HEK293T (cell line): ENCODE measurements at places on chromosomes 1 and 21.

GRCh38 chr1:55707196-55707595 is 492.0 kb upstream of the USP24 start:
- DNase-seq: no peak

DNA sequence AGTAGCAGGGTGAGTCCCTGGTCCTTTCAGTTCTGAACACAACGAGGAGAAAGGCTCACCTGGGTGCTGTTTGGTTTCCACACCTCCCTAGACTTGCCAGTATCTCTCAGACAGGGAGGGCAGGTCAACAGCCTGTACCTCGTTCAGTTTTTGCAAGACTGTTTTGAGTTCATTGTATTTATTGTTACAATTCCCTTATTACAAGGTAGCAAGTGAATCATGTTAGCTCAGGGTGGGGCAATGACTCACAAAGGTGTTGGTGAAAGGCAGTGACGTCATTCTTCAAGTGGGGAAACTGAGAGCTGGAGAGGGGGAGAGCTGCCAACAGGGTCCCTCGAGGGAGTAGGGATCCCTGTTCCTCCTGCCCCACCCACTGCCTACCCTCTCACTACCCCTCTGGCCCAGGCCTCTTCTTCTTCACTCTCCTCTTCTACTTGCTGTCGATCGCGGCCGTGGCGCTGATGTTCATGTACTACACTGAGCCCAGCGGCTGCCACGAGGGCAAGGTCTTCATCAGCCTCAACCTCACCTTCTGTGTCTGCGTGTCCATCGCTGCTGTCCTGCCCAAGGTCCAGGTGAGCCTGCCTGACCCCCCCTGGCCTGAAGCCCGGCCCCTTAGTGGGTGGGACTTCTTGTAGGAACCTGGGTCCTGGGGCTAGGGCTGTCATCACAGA is 13.4 kb downstream of the SERINC2 start:
- DNase-seq: no peak

DNA sequence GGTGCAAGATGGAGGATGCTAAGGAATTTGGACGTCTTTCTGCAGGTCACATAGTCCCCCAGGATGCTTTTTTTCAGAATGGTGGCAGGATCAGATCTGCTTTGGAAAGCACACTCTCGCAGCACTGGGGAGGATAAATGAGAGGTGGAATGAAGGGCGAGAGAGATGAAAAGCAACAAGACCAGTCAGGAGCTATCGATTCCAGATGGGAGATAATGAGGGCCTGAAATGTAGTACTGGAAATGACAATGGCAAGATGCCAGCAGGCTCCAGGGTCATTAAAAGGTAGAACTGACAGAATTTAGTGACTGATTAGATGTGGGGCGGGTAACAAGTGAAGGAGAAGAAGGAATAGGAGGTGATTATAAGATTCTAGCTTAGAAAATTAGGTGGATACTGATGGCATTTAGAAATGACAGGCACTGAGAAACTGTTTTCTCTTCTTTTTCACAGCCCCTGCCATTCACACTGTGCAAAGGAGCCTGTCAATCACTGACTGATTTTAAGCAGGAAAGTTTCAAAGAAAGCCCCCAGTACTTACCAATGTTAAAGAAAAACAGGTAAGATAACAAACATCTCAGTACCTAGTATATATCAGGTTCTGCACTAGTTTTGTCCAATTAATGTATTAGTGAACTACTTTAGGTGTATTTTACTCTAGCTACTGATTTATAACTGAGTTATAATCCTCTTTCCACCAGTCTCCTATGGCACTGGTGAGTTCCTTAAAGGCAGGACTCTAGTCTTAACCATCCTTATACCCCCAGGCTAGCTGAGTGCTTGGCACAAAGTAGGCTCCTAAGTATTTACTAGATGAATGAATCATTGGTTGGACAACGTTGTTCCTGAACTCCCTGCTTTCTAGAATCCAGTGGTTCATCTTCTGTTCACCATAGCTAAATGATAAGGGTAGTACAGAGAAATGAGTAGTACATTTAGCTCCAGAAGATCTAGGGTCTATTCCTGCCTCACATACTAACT is 9.2 kb downstream of the PIGM start:
- no peak for DNase-seq

DNA sequence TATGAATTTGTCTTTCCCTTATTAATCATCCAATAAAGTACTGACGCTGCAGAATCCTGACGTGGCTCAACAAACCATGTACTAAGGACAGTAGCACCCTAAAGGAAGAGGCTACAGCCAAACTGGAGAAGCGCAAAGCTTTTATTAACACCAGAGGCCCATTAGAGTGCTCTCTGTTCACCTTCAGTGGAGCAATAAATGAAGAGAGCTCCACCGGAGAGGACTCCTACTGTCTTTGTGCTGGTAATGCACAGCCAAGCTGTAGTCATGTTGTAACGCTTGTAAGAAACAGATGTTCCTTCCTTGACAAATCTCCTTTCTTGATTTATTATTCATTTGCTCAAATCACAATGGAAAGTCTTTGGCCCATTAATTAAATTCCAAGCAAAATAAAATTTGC is 220.7 kb upstream of the RRP15 start:
- DNase-seq: no peak

DNA sequence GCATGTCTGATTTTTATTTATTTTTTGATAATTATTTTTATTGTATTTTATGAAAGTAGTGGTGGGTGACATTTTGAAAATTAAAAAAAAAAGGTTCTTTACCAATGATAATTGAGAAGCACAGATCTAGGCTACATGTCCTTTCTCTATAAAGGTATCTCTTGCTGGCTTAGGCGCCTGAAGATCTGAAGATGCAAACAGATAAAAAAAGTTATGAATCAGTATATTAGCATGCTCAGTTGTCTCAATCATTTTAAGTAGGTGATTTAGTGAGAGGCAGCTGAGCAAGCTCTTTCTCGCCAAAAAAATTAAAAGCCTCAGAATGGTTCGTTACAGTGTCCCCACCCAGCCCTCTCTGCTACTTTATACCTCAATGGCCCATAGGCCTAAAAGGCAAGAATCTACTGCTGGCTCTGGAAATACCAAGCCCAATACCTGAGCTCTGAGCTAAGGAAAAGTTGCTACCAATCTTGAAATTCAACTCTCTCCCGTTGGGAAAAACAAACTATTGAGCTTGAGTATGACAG is 42.2 kb upstream of the DPT start:
- no peak for DNase-seq

DNA sequence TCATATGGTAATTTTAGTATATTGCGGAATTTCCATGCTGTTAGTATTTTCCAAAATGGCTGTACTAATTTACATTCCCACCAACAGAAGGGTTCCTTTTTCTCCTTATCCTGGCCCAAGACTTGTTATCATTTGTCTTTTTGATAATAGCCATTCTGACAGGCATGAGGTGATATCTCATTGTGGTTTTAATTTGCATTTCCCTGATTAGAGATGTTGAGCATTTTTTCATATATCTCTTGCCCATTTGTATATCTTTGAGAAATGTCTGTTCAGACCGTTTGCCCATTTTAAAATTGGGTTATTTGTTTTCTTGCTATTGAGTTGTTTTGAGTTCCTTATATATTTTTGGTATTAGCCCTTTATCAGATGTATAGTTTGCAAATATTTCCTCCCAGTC is 14.0 kb downstream of the CAPZA1 start:
- DNase-seq: no peak

DNA sequence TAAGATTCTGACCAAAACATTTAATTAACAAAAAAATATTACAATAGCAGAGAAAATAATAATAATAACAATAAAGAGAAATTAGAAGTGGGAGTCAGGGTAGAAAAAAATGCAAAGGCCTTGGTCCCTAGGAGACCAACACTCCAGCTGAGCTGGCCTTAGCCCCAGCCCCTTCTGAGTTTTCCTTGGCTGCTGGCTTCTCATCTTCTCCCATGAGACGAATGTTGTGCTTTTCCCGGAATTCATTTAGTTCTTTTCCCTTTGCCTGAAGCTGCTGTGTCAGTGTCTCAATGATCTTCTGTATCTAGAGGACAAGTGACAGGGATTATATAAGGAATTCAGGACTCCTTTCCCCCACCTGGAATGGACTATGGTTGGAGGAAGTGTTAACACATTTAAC is 2.4 kb downstream of the KLHDC9 start:
- no peak for DNase-seq

GRCh38 chr21:44974676-44975075 is 34.8 kb downstream of the SLX9 start:
- no peak for DNase-seq

GRCh38 chr1:227741166-227741870 is 6.1 kb downstream of the SNAP47 start:
- DNase-seq: no peak

GRCh38 chr1:3405491-3405890 is 49.0 kb upstream of the ARHGEF16 start:
- DNase-seq: no peak

DNA sequence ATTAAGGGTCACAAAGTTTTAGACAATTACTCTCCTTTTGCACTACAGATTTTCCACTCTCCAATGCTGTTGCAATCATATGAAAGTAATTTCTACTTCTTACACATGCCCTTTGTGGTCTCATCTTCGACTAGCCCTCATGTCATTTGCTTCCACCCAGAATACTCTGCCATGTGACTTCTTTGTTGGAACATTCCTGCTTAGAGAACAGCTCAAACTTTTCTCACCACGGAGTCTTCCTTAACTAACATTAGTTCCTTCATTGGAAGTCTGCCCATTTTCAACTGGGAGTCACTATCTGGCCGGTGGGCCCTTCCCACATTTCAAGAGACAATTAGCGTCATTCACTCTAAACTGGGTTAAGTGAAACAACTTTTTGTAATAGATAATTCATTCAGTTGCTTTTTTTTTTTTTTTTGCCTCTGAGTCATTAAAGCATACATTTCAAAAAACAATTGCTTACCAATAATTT is 142.6 kb upstream of the PALMD start:
- DNase-seq: no peak

DNA sequence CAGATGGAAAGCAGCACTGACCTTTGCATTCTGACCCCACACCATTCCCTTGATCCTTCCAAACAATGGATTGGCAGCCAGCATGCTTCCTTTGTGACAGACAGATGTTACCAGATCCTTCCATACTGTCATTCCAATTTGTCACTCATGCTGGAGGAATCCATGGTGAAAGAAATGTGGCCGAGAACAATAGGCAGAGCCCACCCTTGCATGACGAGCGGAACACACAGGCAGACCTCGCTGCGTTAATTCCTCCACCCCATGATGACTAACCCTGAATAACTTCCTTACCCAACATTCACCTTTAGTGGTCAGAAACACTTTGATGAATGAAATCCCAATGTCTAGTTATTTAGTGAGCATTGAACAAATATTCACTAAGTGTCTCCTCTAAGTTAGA is 45.1 kb downstream of the PDPN start:
- DNase-seq: no peak

DNA sequence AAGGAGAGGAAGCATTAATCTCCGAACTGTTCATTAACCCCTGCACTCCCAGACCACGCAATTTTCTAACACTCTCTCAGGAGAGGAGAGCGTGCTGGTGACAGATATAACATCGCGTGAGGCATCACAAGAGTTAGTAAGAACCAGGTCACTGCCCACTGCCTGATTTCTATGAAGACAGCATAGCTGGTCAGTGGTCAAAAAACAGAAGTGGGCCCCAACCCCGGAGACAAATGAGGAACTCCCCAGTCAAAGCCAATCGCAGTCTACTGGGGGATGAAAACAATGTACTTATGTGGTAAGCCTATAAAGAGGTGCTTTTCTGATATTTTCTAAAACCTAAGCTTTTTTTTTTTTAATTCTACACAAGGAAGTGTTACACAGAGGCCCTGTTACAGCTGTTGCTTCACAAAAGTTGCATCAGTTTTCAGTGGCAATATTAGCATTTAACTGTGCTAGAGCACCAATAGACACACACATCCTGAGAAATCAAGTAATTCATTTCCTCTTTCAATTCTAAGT is 231.8 kb upstream of the IRF2BP2 start:
- no peak for DNase-seq

DNA sequence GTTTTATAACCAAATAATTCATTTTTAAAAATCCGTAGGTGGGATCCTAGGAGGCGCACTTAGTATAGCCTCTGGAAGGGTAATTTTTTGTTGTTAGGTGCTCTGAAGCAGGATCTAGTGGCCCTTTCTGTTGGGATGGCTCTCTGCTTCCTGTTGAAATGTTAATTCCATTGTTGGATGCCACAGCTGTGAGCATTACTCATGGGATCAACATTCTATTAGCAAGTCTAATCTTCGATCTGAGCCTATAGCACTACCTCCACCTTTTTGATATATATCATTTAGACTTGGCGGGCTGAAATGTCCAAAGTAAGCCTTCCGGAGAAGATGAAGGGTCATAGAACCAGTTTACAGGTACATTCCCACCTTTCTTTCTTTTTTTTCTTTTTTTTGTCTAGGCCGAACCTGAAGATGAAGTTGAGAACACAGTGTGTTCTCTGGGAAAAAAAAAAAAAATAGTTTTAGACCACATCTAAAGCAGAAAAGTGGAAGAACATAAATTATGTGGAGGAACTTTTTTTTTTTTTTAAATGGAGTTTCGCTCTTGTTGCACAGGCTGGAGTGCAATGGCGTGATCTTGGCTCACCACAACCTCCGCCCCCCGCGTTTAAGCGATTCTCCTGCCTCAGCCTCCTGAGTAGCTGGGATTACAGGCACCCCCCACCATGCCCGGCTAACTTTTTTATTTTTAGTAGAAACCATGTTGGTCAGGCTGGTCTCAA is 1.4 kb downstream of the CXADR start:
- DNase-seq: no peak

DNA sequence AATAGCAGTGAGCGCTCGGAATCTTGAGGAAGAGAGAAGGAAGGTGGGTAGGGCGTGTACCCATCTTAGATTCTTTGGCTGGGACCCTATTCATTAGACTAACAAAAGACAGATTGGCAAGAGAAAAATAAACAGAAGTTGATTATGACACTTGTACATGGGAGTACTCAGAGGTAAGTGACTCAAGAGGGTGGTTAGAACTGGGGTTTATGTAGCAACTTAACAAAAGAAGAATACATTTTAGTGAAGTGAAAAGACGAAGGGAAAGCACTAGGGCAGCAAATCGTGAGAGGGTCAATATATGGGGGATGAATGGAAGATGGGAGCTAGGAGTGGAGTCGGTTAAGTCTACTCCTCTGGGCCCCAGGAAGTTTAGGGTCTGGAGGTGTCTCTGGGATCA is 25.8 kb upstream of the RCC2 start:
- DNase-seq: no peak

- no peak for DNase-seq
Measured at GRCh38 chr21:31977816-31978215, 105.0 kb downstream of the HUNK start.

GRCh38 chr1:164609089-164609488 is 50.1 kb downstream of the PBX1 start:
- no peak for DNase-seq

- no peak for DNase-seq
Measured at GRCh38 chr1:153607381-153607780, 5.6 kb downstream of the S100A16 start.

- DNase-seq: no peak
Measured at GRCh38 chr1:164565357-164565756, 6.4 kb downstream of the PBX1 start.
